CD4-positive, alpha-beta T cell treated with Interleukin-2 at 100 ng/mL for 4 hours (primary cell): ENCODE measurements at places on chromosomes 3 and 15.

GRCh38 chr15:63453186-63453905 is 51.0 kb upstream of the USP3 start:
- no peak for DNase-seq

GRCh38 chr15:35723852-35724251 is 177.9 kb upstream of the DPH6 start:
- no peak for DNase-seq

- no peak for DNase-seq
These were observed 45.7 kb downstream of the PGBD4 start for GRCh38 chr15:34147371-34148140.

DNA sequence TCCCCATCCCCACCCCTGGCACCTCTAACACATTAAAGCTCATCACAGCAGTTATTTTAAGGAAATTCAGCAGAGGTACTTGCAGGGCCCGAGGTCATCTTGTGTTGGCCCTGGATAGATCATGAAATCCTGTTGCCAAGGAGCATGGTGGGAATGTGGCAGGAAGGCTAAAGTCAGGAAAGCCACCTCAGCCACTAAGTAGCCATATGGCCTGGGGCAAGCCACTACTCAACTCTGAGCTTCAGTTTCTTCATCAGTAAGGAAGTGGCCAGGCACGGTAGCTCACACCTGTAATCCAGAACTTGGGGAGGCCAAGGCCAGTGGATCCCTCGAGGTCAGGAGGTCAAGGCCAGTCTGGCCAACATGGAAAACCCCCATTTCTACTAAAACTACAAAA is 55.9 kb downstream of the LIPC start:
- DNase-seq: no peak

- DNase-seq: no peak
These were observed 74.6 kb downstream of the UBE2E2 start for GRCh38 chr3:23277688-23278087.

DNA sequence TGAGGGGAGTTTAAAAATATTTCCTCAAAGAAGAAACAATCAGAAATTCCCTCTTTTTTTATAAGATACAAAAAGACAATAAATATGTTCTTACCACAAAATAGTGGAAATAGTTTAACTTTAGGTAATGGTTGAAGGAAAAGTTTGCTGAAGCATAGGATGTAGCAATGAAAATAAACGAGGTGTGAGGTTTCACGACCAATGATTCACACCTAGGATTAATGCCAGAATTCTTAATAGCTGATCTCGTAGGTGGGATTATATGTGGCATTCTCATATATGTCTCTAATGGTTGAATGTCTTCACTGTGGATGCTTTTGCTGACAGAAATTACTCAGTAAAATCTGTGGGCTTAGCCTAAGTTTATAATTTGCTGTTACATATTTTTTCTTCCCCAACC is 467.7 kb downstream of the FGF12 start:
- no peak for DNase-seq

- no peak for DNase-seq
These were observed 41.4 kb upstream of the IL12A start for GRCh38 chr3:159947220-159947619.

DNA sequence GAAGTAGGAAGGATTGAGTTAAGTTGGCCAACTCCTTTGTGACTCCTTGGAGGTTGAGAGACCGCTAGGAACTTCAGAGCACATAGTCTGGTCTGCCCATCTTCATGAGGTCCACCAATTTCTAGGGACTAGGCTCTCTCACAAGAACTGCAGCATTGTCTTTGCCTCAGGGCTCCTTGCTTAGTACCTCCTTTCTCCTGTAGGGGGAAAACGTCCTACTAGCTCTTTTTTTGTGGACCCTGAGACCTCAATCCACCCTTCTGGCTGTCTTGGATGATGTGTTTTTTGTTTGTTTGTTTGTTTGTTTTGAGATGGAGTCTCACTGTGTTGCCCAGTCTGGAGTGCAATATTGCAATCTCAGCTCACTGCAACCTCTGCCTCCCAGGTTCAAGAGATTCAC is 21.6 kb downstream of the REC114 start:
- no peak for DNase-seq

GRCh38 chr3:38964646-38965045 is 87.1 kb downstream of the SCN11A start:
- DNase-seq: no peak

- DNase-seq: no peak
These were observed 169.1 kb upstream of the NSMCE3 start for GRCh38 chr15:29438703-29439055.

DNA sequence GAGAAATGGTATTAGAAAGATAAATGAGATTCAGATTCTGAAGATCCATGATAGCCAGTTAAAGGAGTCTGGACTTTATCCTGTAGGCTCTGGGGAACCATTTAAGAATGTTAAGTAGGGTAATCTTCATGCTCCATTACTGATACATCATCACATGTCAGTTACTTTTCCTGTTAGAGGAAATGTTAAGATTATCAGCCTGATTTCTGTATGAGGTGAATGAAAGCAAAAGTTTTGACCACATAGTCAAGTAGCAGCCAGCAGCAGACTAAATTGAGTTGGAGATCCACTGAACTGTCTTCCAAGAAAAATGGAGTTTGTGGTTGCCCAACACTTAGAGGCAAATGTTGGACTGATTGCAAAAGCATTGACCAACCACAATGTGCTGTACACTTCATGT is 4.7 kb upstream of the COPB2 start:
- no peak for DNase-seq

GRCh38 chr15:39793923-39794322 is 11.3 kb upstream of the FSIP1 start:
- no peak for DNase-seq

DNA sequence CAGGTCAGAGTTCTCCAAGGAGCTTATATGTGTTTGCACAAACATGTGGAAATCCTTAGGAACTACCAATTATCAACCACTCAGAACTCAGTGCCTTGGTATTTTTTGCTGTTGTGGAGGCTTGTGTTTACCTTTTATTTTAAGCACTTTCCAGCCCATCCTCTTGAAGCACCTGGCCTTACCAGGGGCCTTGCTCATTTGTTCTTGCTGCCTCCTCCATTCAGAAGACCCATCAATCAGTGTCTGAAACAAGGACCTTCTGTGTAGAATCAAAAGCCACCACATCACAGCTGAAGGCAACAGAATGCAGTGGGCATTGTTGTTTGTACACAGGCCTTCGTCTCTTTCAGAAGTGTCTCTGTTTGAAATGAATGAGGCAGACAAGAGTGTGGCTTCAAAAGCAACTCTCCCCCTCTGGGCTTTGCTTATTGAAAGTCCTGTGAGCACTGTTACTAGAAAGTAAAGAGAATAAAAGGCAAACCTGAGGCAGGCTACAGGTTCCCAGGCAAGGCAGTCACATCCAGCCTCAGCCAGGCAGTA is 24.5 kb upstream of the LIPC start:
- DNase-seq: no peak

- no peak for DNase-seq
These were observed 4.0 kb downstream of the NPTN start for GRCh38 chr15:73628976-73629797.

DNA sequence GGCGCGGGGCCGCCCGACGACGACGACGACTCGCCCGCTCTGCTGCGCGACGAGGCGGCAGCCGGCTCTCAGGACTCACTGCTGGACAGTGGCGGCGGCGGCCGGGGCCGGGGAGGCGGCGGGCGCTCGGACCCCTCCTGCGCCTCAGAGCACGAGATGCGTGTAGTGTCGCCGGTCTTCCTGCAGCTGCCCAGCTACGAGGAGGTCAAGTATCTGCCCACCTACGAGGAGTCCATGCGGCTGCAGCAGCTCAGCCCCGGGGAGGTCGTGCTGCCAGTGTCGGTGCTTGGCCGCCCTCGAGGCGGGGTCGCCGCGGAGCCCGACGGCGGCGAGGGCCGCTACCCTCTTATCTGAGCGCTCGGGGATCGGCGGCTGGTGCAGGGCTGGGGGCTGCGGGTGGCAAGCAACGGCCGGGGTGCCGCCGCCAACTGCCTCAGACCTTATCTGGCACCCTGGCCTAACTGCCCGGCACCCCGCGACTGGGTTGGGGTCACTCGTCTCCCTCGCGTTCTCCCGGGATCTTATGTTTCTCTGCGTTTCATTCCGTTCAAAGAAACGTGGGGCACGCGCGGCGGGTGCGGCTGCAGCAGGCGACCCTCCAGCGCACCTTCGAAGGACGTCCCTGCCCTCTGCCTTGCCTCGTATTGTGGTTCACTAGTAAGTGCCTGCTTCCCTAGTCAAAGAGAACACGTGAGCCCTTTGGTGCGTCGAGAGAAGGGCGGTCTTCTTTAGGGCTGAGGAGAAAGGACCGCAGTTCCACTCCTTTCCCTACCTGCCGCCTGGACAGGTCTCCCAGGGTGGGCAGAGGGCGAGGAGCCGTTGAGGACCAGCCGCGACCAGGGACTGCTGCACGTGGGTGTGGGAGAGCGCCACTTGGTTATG is 1.0 kb downstream of the C3orf80 start:
- DNase-seq: no peak

DNA sequence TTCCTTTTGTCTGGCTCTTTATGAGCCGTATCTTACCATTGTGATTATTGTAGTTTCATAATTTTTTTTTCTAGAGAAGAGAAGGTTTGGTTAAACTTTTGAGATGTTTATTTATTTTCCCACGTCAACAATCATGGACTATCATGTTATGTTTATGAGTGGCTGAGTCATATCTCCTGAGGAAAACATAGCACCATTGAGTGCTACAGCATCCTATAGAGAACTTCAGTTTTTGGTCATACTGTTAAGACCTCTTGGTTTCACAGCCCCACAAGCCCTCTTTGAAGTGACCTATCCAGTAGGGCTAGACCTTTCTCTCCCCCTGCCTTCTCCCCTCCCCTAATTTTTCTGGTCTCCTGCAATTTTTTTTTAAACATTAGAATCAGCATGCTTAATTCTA is 20.8 kb downstream of the PIK3CA start:
- no peak for DNase-seq

GRCh38 chr3:112335434-112335781 is 2.5 kb downstream of the CD200 start:
- no peak for DNase-seq

GRCh38 chr3:33833408-33834095 is 35.1 kb downstream of the PDCD6IP start:
- DNase-seq: no peak

GRCh38 chr15:63509955-63510940 is 5.9 kb downstream of the USP3 start:
- DNase-seq: peak; percentile 63

GRCh38 chr15:64046421-64047153 is at the start of gene DAPK2:
Gene DAPK2, minus strand, starts transcription at chr15:64046485. Its CDS starts 6,224 bp downstream, at chr15:64040261.
- DNase-seq: peak; percentile 63

- no peak for DNase-seq
These were observed 40.3 kb downstream of the UACA start for GRCh38 chr15:70723122-70723422.

DNA sequence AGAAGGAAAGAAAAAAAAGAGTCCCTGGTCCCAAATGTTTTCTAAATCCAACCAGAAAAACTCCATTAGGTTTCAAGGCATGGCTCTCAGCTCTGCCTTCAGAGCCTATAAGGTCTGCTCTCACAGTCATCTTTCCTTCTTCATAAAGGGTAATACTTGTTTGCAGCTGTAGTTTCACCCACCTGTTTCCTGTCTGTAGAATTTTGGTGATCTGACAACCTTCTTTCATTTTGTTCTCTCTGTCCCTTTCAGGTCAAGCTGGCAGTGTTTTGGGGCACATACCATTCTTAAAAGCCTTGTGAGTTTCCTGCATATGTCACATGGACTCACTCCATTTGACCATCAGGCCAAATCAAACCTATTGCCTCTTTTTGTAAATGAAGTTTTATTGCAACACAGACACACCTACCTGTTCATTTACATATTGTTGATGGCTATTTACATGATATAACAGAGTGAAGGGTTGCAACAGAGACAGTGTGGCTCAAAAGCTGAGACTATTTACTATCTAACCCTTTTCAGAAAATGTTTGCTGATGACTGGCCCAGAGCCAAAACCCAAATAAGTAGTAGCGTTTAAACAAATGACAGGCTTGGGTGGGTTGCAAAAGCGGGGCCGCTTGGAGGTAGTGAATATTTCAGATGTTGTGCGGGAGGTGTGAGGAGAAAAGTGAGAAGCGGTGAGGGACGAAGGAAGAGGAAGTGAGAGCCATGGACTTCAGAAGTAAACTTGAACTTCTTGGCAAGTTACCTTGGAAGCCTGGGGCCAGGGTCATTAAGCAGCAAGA is 292.7 kb upstream of the PROK2 start:
- no peak for DNase-seq

GRCh38 chr15:52280326-52281084 is 15.1 kb downstream of the MYO5C start:
- DNase-seq: no peak

DNA sequence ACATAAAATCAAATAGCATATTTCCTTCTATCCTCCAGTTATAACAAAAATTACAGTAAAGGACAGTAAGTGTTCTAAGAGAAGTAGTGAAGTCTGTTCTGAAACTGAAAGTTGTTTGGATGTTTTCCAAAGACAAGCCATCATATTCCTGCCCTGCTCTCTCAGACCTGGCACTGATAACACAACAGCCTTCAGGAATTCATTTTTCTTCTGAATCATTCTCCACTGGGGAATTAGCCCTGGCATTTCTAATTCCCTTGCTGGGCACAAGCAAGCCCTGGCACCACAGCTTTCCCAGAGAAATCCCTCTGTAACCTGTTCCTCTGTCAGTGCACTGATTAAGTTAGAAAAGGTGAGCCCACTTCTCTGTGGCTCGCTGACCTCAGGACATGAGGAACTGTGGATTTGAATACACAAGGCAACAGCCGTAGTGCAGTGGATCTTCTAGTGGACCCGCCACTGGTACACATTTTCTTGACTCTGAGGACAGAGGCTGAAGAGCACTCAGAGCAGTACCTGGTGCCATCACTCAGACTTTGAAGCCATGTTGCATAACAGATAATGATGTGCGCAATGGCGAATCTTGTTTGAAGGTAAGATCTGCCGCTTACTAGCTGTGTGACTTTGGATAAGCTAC is 61.6 kb downstream of the WWTR1 start:
- no peak for DNase-seq

GRCh38 chr3:198079771-198080520 is 119.9 kb downstream of the LMLN start:
- peak; percentile 24 for DNase-seq

DNA sequence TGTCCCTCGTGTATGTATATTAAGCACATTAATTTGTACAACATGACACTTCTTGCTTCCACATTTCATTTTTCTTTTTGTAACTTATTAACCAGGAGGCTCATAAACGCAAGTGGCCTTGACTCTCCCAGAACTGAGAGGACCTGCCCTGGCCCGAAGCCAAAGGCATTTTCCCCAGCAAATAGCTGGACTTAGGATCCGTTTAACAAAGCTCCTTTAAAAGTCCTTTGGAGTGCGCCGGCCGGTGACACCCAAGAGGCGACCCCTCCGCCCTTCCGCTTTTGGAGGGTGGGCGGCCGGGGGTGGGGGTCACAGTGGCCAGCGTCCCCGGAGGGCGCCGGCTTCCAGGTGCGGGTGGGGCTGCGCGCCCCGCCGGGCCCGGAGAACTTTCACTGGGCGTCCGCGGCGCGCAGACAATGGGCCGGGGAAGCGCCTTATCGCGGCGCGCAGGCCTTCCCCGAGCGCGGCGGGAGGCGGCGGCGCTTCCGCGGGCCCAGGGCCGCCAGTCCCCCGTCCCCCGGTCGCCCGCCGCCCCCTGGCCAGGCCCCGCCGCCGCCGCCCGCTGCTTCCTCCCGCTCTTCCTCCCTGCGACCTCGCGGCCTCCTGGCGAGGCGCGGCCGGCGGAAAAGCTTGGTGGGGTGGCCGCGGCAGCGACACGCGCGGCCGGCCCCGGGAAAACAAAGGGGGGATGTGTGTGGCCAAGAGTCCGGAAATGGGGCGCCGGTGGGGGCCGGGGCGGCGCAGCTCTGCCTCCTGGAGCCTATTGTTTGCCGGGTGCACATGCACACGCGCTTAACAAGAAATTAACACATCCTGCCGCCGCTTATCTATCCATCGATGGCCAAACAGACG is 613.4 kb downstream of the MCTP2 start:
- DNase-seq: no peak

GRCh38 chr3:194130807-194131589 is 5.0 kb upstream of the HES1 start:
- no peak for DNase-seq
